ENCODE measurements at places on chromosomes 5 and 9.

DNA sequence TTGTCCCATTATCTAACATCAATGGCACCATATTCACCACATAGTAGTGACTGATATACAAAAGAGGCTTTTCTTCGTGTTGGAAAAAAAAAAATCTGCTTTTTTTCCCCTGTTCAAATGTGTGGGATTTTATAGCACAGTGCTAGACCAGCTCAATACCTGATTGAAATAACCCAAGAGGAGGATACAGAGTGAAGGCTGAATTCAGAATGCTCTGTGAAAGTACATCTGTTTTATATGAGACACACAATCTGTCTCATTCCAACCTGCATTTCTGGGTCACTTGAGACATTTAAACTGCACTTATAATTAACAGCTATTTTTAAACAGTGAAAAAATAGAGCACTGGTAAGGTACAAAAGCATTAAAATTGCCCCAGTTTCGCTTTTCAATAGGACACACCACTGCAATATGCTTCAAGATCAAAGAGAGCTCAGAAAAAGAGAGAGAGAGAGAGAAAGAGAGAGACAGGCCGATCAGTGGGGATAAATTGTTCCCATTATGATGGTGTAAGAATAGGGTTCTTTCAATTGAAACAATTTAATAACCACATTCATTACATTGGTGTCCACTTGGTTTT, 179.3 kb downstream of the NR2F1-AS1 start:
- DNase-seq: no peak

- no peak for DNase-seq
These were observed 101.7 kb upstream of the SPATA31D4 start for GRCh38 chr9:81826517-81826906.

GRCh38 chr9:91485006-91485405, 61.4 kb upstream of the NFIL3 start:
- no peak for DNase-seq

GRCh38 chr9:5438301-5439162, 807 bp upstream of the PLGRKT start:
- DNase-seq: no peak

GRCh38 chr9:126106404-126106803, 220.2 kb upstream of the MVB12B start:
- no peak for DNase-seq

GRCh38 chr9:127423476-127423933, 677 bp upstream of the ZNF79 start:
- no peak for DNase-seq

DNA sequence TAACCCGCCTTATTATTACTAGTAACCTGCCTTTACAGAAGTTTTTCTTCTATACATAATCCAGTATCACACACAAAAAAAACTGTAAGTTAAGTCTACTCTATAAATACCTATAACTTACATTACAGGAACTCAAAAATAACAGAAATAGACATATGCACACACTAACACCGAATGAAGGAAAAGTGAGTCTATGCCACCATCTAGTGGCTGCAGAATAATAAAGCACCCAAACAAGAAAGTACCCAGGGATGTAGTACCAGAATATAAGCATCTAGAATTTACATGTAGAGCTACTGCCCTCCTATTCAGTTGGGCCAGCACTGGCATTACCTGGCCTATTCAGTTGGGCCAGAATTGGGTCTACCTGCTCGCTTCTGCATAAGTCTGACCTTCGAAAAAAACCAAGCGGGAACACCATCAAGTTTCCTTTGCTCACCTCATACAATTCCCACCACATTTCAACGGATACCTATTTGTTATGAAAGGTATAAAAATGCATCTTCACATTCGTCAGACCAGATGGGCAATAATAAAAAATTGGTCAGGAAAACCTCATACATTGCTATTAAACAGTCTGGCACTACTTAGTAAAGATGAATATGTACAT, 4.0 kb upstream of the NIPSNAP3A start:
- DNase-seq: peak; percentile 67
